ENCODE measurements at places on chromosomes 6 and 20.

DNA sequence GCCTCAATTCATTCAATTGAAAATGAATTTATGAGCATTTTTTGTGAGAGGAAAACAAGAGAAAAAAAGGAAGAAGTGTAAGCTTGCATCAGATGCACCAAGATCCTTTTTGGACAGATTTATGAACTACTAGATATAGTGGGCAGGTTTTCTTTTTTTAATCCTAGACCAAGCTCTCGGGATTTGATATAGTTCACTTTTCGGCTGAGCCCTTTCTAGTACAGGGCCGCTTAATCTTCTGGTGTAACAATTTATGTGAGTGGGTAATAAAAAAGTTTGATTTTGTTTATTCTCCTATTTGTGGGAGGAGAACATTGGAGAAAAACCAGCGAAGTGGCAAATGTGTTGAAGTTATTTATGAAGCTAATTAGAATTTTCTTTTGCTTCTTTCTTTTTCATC, 538.0 kb downstream of the UTRN start:
- DNase-seq = no peak

GRCh38 chr6:135686784-135687301, 164.7 kb upstream of the PDE7B start:
- peak; percentile 63 for DNase-seq

- DNase-seq = no peak
These were observed 67.1 kb downstream of the SYCP2 start for GRCh38 chr20:59866338-59866737.

DNA sequence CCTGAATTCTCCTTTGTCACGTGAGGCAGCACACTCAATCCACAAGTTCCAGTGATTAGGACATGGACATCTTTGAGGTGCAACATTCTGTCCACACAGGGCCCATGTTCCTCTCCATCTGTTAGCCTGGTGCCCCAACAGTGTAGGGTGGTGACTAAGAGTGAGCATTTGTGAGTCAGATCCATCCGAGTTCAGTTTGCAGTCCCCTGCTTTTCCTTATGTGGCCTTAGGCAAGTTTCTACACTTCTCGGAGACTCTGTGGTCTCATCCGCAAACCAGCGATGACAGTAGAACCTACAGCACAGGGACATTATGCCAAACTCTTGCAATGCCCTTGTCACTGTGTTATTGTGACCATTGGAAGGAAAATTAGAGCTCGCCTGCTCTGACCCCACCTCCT, 178.7 kb upstream of the CDH4 start:
- no peak for DNase-seq

DNA sequence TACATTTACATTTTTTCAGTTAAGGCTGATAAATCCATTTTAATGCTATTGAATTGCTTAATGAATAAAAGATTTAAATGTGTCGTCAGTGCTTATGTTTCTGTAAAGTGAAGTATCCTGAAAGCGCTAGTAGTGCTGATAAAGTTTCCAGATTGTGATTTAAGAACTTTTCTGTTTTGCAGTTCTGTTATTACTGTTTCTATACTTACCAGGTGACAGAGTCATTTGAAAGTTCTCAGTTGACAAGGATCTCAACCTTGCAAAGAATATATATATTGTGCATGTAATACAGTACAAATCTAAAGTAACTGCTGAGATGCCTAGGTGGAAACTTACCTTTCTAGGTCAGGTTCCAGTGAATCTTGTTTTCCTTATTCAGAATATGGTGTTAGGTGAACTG, 201.8 kb downstream of the ARID1B start:
- DNase-seq = no peak

DNA sequence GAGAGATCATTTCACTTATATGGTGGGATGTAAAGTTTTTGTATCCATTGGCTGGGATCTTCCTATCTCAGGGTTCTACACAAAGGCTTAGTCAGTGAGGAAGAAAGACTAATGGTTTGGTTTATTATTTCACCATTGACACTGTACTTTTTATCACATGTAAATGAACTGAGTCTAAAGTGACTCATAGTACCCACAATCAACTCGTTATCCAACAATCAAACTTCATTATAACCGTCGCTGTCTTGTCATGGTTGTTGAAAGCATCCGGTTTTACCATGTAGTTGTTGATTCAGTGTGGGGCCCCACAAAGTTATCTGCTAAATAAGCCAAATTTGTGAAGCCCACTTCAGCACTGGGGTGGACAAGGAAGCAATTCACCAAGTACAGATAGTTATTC, 55.8 kb upstream of the MTRF1L start:
- peak; percentile 17 for DNase-seq

- DNase-seq = peak; percentile 78
These were observed 69.9 kb downstream of the SESN1 start for GRCh38 chr6:109024784-109025183.

Measured in cardiac fibroblast (primary cell).